ENCODE measurements at places on chromosomes 5 and 9.

DNA sequence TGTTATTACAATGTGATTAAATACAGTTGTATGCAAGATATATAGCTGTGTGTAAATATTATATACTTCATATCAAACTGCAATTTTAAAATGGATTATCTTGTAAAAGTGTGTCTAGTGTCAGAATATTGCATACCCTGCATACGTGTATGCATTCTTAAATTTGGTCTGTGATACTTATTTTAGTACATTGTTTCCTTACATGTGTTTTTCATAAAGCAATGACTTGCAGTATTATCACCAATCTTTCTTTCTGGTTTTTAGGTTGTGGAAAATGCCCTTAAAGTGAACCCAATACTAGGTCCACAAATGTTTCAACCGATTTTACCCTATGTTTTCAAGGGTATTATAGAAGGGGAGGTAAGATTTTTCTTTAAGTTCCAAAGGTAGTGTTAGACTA lies 28.5 kb upstream of the LRRC70 start:
- DNase-seq = no peak

- no peak for DNase-seq
Measured at GRCh38 chr5:15283076-15283475, 216.9 kb upstream of the FBXL7 start.

- DNase-seq = no peak
Measured at GRCh38 chr5:159515909-159516415, 185.7 kb upstream of the IL12B start.

GRCh38 chr9:32706004-32706724 lies 70.7 kb upstream of the TAF1L start:
- no peak for DNase-seq

DNA sequence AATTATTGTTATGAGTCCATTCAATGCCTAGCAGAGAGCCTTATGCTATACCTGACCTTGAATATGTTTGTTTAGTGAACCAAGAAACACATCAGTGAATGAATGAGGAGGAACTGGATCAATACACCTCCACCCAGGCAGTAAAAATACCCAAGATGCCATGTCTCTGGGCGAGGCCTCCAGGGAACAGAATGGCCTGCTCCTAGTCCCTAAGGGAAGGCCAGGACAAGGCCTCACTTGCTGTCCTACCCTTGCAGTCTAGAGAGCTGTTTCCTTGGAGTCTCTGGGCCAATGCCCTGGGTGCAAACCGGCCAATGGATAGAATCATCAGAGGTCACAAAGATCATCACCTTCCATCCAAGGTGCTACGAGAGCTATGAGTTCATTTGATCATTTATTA lies 26.1 kb downstream of the TNIP1 start:
- no peak for DNase-seq

GRCh38 chr5:150206098-150206778 lies 16.4 kb downstream of the SLC6A7 start:
- DNase-seq = no peak

GRCh38 chr5:143491646-143492045 lies 88.2 kb upstream of the NR3C1 start:
- no peak for DNase-seq

DNA sequence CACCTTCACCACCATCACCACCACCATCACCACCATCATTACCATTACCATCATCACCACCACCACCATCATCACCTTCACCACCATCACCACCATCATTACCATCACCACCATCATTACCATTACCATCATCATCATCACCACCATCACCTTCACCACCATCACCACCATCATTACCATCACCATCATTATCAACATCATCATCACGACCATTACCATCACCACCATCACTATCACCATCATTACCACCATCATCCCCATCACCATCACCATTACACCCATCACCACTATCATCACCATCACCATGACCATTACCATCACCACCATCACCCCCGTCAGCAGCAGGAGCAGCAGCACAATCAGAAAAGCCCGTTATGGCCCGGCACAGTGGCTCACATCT lies 89.1 kb downstream of the STK10 start:
- DNase-seq = no peak

GRCh38 chr5:149959406-149960236 lies 937 bp upstream of the SLC26A2 start:
- no peak for DNase-seq

DNA sequence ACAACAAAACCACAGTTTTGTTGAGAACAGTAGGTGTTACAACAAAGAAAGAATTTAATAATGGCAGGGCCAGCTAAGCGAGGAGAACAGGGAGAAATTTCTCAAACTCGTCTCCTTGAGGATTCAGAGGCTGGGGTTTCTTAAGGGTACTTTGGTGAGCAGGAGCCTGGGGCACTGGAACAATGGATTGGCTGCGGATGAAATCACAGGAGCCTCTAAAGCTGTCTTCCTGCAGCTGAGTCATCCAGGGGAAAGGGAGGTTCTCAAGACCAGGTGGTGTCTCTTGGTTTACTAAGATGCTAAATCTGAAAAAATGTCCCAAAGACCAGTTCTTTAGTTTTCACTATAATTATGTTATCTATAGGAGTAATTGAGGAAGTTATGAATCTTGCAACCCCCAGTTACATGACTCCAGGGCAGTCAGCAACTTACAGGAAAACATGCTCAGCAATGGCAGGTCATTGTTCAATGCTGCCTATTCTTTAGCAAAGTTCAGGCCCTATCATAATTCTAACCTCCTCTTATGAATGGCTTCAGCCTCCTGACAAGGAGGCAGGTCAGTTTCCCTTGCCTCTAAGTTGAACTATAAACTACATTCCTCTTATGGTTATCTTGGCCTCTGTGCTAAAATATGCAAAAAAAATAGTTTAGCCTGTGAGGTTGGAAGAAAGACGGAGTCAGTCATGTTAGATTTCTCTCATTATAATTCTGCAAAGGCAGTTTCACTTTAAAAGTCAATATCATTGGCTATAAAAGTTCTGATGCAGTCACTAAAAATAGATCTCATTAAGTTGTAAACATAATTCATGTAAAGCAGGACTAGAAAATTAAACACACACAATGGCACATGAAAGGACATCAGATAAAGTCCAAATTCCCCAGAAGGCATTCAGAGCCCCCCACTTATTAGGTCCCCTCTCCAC lies 63.3 kb upstream of the CKS2 start:
- no peak for DNase-seq

GRCh38 chr5:39013938-39014337 lies 60.3 kb downstream of the RICTOR start:
- no peak for DNase-seq

DNA sequence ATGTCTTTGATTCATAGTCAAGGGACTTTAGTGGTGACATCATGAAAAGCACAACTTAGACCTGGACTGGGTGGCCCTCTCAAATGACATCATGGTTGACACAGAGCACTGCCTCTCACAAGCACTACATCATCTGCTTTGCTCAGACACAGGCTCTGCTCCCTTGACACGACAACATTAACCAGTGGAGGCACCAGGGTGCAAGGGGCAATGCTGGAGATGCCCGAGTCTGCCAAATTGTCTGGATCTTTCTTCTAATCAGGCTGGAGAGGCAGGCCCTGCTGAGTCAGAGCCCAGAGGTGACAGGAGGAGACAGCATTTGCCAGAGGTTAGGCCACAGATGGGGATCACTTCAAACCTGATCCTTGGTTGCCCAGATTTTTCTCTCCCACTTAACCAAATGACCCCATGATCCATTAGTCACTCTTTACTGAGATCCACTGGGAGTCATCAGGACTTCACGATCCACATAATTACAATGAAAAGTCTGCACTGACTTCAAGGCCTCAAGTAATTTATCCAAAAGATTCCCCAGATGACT lies 174.4 kb downstream of the SLIT3 start:
- no peak for DNase-seq

- DNase-seq = no peak
Measured at GRCh38 chr5:109865637-109866036, 175.9 kb downstream of the MAN2A1 start.

DNA sequence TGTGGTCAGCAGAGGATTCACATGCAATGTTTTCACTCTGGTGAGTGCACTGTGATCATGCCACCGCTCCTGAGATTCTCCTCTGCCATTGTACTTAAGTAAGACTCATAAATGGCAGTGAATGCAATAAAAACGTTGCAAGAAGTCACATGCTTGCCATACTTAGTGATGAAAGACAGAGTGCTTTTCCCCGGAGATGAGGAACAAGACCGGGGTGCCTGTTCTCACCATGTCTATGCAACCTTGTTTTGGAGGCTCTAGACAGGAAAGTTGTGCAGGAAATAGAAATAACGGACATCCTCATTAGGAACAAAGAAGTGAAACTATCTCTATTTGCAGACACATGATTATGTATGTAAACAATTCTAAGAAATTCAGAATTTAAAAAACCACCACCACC lies 84.7 kb upstream of the IRX2 start:
- DNase-seq = no peak
